Fibroblast of upper back skin (primary cell): ENCODE measurements at places on chromosomes 1 and 21.

DNA sequence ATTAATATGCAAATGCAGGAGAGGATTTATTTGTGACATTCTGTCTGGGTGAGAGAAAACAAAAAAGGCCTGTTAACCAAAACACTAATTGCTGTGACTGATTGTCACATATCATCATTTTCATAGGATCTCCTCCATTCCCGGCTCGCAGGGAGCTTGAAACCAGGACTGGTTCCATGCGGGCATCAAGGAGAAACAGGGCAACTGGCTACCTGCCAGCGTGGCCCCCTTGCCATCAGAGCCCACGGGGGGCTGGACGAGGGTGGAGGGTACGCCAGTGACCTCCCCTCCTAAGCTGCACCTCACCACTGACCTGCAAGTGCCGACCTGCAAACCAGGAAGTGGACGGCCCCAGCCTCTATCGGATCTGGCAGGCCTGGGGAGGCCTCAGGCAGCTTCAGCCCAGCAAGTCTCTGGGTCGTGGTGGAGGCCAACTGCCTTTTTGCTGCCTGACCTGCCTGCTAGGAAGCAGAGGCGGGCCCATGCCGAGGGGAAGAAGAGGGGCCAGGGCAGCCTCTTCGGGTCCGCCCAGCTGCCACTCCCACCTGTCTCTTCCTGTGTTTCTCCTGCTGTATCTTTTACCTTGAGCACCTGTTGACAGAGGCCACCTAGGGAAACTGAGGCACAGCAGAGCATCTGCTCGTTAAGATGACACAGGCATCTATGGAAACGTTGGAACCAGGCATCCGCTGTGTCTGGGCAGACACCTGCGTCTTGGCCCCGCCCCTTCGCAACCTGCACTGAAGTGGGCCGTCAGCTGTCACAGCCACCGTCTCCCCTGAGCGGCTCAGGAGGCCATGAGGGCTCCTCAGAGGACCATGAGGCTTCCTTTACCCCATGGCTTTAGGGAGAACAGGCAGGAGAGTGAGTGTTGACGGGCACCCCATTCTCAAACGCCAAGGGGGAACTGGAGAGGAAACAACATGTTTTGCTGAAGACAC lies 74.8 kb downstream of the CASZ1 start:
- DNase-seq: no peak

DNA sequence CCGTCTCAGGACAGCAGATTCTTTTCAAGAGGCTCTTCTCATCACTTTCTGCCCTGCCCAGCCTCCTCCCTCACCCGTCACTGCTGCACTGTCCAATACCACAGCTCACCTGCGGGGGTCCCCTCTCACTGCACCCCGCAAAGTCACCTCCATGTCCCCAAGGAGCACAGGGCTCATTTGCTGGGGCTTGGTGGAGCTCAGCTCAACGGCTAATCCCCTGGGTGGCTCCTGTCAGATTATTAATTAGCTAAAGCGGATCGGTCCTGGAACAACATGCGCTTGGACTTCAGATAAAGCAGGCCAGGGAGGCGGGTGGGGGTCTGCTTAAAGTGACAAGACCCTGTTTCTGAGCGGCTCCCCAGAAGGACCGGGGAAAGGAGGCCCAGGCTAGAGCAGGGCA lies 43.1 kb downstream of the CASZ1 start:
- no peak for DNase-seq

DNA sequence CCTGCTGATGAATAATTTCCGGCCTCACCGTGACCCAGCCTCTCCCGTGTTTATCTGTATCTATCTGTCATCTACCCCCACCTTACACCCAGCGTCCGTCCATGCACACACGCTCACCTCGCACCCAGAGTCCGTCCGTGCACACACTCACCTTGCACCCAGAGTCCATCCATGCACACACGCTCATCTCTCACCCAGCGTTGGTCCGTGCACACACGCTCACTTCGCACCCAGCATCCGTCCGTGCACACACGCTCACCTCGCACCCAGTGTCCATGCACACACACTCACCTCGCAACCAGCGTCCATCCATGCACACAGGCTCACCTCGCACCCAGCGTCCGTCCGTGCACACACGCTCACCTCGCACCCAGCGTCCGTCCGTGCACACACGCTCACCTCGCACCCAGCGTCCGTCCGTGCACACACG lies 25.0 kb upstream of the COL18A1 start:
- DNase-seq: no peak

DNA sequence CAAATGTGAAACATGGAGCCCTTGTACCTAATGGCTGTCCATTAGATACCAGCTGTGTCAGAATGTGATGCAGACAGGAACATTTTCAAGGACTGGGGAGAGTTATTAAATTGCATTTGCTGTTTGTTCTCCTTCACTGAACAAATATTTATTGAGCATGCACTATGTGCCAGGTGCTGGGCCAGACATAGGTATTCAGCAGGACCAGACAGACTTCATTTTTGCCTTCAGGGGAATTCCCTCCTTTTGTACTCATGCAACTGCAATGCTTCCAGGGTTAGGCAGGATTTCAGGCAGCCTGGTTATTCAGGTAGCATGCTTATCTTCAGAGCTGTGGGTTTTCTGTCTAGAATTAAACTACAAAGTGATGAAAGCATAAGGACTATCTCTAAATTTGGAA lies 64.2 kb upstream of the SMYD2 start:
- no peak for DNase-seq

GRCh38 chr1:40245686-40246085 lies 2.1 kb upstream of the TMCO2 start:
- DNase-seq: no peak

DNA sequence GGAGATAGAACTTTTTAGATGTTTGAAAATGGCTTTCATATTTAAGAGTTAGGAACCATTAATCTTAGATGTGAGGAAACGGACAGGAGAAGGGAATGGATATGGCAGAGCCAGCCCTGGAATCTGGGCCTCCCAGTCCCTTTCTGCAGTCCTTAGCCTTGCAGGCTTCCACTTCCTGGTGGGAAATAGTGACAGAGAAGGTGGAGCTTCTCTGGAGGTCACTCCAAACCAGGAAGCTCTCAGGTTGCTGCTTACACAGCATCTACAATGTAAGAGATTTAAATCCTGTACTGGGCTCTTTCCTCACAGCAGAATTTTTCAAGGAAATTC lies 2.5 kb downstream of the S100A11 start:
- DNase-seq: no peak

- DNase-seq: no peak
Measured at GRCh38 chr1:3032371-3033039, 11.2 kb downstream of the ACTRT2 start.

DNA sequence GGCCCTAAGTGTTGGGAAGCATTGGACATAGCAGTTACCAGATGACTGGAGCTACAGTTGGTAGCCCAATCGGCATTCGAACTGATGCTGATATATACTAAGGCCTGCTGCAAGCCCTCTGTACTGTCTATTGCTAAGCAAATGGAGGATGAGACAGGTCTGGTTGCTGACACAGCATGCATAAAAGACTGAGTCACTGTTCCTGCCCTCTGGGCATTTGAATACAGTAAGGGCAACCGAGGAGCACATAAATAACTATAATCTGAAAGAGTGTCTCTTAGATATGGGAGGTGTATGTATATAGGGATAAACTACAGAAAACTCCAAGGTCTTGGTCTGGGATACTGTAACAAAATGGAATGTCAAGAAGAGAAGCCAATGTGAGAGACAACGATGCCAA lies 16.8 kb upstream of the MARK1 start:
- no peak for DNase-seq

- DNase-seq: peak; percentile 69
Measured at GRCh38 chr1:233294913-233295236, 650 bp downstream of the PCNX2 start.

- DNase-seq: no peak
Measured at GRCh38 chr1:206477110-206477509, 6.8 kb downstream of the IKBKE start.

GRCh38 chr1:58310881-58311280 lies 235.6 kb downstream of the OMA1 start:
- no peak for DNase-seq

DNA sequence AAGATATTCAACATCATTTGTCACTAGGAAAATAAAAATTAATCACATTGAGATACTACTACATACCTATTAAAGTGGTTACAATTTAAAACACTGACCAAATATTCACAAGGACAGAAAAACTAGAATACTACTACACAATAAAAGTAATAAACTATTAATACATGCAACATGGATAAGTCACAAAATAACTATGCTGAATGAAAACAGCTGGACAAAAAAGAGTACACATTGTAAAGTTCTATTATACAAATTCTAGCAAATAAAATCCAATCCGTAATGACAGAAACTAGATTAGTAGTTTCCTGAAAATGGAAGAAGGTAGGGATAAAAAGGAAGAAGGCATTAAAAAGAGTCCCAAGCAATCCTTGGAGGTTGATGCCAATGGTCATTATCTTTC lies 348.7 kb upstream of the PTBP2 start:
- no peak for DNase-seq

DNA sequence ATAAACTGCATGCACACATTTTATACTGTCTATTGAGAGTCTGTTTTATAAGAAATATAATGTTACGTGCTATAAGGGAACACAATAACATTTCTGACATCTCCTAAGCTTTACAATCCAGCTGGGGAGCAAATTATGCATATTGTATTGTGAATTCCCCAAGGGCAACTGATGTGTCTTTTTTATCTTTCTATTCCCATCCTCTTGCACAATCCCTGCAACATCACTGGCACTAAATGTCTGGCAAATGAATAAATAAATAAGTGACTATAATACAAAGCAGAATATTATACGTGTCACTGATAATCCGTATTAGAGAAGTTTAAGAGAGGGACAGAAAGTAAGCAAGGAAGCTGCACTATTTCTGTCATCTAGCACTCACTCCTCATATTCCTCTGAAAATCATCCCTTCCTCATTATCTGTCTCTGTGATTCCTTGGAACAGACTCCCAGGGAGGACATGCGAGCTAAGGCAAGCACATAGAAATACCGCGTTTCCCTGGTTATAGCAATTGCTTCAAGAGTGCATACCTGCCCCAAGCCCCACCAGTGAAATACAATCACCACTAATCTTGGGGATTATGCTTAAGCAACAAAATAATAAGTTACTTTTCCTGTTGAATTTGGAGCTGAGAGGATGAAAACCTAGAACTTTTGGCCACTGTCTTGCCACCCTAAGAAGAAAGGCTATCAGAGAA lies 205.4 kb downstream of the SMYD3 start:
- DNase-seq: no peak

- no peak for DNase-seq
Measured at GRCh38 chr1:235246022-235246948, 81.7 kb downstream of the ARID4B start.

DNA sequence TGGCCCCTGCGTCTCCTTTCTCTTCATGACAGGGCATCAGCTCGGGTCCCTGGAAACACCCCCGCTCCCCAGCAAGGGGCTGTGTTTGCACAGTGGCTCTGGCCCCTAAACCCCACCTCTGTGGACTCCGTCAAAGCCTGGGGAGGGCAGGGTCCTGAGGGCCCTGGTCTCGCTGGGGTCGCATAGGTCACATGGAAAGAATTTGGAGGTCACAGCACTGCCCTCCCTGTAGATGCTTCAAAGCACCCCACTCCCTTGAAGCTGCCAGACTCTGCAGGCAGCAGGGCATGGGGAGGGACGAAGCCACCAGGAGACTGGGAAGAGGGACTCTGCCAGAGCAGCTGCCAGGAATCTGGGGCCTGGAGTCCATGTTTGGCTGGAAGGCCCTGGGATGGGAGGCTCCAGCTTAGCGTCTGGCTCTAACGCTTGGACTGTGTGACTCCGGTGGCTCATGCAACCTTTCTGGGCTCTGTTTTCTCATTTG lies 36.6 kb upstream of the ECE1 start:
- DNase-seq: no peak

DNA sequence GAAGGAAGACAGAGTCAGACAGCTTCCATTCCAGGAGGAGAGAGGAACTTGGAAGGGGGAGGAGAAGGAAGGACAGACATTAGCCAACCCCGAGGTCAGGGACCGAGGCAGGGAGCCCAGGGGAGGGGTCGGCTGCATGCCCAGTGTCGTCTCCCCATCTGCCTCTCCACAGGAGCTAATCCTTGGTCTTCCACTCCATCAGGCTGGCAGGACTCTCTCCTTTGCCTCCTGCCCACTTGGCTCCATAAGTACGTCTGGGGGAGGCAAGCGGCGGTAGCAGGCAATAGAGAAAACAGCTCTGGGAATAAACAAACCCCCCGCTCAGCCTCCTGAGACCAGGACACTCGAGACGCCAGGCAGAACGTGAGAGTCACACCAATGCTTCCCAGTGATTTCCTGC lies 71.3 kb downstream of the GRIK3 start:
- DNase-seq: no peak

GRCh38 chr1:228346731-228347130 lies 59.9 kb downstream of the TRIM11 start:
- no peak for DNase-seq

GRCh38 chr1:15189692-15190370 lies 36.3 kb downstream of the TMEM51 start:
- no peak for DNase-seq
